NCI-H2081 (cell line): ENCODE measurements at places on chromosomes 1 and 21.
A peak's percentile ranks its signal among the peaks of the same experiment; 100 is the strongest.

- peak; percentile 24 for DNase-seq
Measured at GRCh38 chr1:160987359-160988050, 32.9 kb upstream of the ITLN2 start.

DNA sequence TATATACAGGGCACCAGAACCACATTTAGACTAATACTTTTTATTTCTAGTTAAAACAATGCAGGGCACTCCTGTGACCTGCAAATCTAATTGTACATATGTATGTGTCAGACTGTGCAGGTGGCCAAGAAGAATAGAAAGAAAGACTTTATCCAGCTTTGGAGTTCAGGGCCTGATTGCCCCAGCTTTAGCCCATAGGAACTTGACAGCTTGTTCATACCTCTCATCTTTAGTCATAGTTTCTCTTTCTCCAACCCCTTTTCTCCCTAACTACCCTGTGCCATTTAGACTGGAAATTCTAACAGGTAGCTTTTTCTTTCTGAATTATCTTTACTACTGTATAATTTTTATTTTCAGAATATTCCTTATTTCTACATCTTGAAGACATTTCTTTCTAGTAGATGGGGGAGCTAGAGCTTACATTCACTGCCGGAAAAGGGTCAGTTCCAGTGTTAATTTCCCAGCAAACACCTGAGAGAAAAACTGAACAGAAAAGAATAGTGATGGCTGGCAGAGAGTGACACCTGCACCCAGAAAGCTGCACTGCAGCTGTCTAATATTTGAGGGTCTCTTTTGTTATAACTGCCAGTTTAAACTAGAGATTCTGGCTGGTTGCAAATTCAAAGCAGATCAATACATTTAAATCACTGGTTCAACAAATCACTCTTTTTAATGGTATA lies 8.4 kb downstream of the YBX1 start:
- DNase-seq, result no peak

GRCh38 chr1:59079434-59080140 lies 217.3 kb upstream of the FGGY start:
- DNase-seq, result no peak

- DNase-seq, result no peak
Measured at GRCh38 chr1:215971793-215972441, 404.8 kb downstream of the KCTD3 start.

DNA sequence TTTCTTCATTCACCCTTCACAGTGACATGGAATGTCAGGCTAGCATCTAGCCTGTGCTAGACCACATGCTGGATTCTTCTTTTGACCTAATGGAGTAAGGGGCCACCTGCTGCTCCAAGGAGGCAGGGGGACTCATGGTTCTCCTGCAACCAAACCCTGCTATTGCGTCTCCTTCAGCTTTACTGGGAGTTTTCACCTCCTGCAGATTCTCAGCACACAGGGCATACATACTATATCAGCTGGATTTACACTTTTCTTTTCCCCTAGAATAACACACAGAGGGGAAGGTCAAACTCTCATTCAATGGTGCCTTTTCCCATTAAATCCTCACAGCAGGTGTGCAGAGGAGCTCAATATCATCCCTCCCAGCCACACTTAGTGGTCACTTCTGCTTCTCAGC lies 16.6 kb upstream of the AK5 start:
- DNase-seq, result no peak

DNA sequence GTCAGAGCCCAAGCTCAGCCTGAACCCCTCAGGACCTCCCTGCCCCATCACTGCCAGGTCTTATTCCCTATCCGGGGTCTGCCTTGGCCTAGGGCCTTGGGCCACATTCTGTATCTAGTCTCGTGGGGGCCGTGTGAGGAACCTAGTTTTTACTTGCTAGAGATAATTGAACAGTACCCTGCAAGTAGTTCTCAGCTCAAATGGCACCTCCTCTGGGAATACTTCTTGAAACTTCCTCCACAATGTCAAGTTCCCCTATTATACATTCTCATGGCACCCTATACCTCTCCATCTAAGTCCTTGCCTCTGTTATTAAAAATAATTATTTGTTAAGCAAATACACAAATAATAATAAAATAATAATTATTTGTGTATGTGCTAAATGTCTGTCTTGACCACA lies 32.9 kb upstream of the CSF1 start:
- DNase-seq, result no peak

- no peak for DNase-seq
Measured at GRCh38 chr1:187665483-187665882, 836.7 kb downstream of the PLA2G4A start.

- no peak for DNase-seq
Measured at GRCh38 chr1:65791801-65792668, 660 bp upstream of the PDE4B start.

GRCh38 chr1:226939438-226940028 lies 561 bp upstream of the COQ8A start:
- DNase-seq, result peak; percentile 95

DNA sequence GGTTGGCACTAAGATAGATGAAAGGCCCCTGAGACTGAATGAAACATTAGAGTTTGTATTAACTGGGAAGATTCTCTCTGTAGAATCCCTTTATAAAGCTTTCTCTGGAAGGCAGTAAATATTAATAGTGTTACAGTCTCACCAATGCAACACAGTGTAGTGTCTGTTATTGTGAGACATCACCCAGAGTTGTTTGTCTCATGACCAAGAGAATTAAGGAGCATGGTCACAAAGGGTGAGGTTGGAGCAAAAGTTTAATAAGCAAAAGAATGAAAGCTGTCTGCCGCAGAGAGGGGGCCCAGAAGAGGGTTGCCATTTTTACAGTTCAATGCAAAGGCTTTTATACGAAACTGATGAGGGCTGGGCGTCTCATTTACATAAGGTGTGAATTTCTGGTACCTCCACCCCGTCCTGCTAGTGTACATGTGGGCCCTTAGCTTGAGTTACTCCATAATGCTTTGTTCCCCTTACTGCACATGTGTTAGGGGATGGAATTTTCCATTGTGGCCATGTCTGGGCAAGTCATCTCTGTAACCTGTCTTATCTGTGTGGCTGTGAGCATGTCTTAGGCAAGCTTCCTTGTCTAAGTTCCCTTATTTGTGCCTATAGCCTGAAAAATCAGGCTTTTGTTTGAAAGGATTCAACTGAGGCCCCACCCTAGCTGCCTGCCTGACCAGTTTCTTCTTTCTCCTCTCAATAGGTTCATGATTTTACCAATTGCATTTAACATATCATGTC lies 184.1 kb downstream of the RASAL2 start:
- DNase-seq, result no peak

DNA sequence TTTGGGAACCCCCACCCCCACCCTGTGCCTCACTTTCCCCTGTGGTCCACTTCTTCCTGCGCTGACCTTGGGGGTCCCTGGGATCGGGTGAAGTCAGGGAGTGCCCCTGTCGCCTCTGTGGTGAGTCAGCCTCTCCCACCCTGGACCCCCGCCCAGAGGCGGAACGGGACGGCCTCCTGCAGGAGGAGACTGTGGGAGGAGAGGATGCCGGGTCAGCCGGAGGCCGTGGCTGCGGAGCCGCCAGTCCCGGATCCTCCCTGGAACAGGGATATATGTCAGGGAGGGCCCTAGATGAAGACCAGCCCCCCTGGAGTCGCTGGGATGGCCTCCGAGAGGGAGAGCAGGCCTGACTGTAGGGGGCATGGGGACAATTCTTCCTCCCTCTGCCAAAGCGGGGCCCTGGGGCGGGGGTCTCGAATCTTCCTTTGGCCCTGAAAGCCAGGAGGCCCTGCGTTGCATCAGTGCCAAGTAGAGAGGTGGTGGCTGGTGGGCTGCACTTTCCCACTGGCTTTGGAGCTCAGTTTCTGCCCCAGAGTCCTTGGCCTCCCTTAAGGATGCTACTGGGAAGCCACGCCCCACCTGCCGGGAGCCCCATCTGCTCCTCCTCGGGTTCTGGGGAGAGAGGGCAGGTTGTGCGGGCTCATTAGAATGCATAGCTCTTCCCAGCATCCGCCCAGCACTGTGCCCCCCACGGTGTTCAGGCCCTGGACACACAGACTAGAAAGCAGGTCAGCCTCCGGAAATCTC lies 930 bp downstream of the ARHGEF10L start:
- DNase-seq, result no peak

DNA sequence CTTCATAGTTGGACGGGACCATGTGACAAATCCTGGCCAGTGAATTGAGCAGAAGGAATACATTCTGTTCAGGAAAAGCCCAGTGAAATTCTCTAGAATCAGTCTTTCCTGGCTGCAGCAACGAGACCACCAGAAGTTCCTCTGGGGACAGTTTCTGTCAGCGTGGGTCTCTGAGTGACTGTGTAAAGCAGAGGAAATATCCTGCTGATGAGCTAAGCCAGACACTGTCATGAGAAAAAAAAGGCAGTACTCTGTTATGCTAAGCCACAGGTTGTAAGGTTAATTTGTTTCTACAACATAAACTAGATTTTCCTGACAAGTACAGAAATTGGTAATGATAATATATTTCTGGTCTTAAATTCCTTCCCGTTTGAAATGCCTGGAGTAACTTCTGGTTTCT lies 664.4 kb downstream of the LMO4 start:
- DNase-seq, result no peak

- DNase-seq, result no peak
Measured at GRCh38 chr21:35857095-35857494, 203.2 kb downstream of the SETD4 start.

- no peak for DNase-seq
Measured at GRCh38 chr1:60739729-60740128, 342.6 kb upstream of the NFIA start.

DNA sequence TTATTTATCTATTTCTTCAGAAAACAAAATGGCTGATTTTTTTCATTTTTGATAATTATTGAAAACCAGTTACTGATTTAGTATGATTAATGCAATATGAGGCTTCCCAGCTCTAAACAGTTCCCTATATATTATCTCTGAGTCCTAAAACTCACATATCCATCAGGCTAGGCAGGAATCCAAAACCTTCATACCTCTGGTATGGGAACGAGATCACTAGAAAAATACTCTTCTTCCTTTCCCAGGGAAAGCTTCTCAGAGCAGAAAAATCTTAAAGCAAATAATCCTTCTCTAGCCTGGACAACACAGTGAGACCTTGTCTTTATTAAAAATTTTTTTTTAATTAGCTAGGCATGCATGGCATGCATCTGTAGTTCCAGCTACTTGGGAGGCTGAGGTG lies 42.5 kb downstream of the KDM5B start:
- DNase-seq, result no peak

- DNase-seq, result no peak
Measured at GRCh38 chr1:161994175-161994668, 29.4 kb downstream of the OLFML2B start.

DNA sequence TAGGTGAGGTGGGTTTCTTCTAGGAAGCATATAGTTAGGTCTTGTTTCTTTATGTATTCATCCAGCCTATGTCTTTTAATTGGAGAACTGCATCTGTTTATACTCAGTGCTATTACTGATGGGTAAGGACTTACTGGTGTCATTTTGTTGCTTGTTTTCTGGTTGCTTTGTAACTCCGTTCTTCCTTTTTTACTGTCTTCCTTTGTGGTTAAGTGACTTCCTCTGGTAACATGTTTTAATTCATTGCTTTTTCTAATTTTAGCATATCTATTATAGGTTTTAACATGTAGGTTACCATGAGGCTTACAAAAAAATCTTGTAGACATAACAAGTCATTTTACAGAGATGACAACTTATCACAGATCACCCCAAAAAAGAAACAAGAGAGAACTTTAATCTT lies 160.8 kb downstream of the VAV3 start:
- DNase-seq, result no peak

- DNase-seq, result no peak
Measured at GRCh38 chr1:30809514-30810263, 52.1 kb upstream of the LAPTM5 start.

DNA sequence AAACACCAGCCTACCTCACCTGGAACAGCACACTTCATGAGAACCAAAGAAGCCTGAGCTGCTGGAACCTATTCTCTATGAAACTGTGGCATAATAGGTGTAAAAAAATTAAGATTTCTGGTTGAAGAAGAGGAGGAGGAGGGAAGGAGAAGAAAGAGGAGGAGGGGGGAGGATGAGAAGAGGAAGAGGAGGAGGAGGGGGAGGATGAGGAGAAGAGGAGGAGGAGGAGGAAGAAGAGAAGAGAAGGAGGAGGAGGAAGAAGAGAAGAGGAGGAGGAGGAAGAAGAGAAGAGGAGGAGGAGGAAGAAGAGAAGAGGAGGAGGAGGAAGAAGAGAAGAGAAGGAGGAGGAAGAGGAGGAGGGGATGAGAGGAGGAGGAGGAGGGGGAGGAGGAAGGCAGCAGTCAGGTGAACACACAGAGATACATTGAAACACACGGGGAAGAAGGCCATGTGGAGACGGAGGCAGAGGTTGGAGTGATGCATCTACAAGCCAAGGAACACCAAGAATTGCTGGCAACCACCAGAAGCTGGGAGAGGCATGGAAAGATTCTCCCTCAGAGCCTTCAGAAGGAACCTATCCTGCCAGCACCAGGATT lies 8.2 kb downstream of the ACTA1 start:
- DNase-seq, result no peak

- DNase-seq, result no peak
Measured at GRCh38 chr1:170309389-170310013, 163.7 kb downstream of the NTMT2 start.

GRCh38 chr1:17163789-17164666 lies 40.9 kb upstream of the PADI1 start:
- no peak for DNase-seq

- DNase-seq, result no peak
Measured at GRCh38 chr1:41683681-41684500, 199.4 kb upstream of the EDN2 start.

GRCh38 chr1:225427235-225428067 lies at the start of gene LBR:
LBR (minus strand) TSS chr1:225428038; CDS start chr1:225424075, 3,963 bp downstream.
- DNase-seq, result peak; percentile 55

DNA sequence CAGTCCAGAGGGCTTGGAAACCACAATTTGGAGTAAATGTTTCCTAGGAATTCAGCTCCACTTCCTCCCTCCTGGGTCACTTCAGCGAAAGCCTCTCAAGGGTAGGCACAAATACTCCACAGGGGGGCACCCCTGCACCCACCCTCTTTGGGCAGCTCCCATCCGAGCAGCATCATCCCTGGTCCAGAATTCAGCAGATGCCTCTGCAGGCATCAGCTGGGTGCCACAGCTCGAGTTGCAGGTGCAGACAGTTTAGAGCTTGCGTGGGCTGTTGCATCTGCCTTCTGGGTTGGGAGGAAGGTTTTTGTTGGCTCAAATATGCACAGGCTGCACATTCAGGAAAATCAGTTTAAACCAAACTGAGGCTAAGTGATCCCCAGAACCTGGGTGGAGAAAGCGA lies 25.0 kb downstream of the KANK4 start:
- no peak for DNase-seq
